Uterus (tissue), 4 donors: ENCODE measurements at places on chromosomes 2 and 18. TPM values are rescaled to one million over a fixed set of nuclear protein-coding genes. Genes with fewer than 3 reads are reported as not detected.

DNA sequence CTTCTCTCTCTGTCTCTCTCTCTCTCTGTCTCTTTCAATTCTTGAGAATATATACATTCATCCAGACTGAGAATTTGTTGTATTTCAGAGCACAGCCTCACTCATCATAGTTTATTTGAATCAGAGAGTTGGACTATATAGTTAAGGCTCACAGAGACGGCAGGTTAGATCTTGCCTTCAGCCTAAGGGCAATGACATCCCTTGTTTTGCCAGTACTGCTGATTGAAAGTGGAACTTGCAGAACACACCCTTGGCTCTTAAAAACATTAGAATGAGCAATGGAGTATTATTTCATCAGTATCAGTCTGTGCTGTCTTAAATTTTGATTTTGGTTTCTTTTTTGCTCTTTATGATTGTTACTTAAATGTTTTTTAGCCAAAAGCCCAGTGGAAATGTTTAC is 62.0 kb upstream of the DSG1 start:
- no peak for DNase-seq

DNA sequence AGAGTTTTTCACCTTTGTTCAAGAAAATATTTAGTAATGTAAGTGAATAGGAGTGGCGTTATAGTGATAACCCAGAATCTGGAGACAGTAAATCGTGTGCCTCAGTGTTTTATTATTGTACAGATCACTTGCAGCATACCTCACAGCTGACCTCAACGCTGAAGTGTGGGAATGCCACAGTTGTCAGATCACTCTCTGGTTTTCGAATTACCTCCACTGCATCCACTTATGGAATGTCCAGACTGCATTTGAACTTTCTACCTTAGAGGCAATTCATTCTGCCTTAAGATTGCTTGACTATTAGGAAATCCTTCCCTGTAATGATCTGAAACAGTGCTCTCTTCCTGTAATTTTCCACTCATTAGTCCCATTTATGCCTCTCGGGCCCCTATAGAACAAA is 164.5 kb upstream of the ALPP start:
- no peak for DNase-seq

DNA sequence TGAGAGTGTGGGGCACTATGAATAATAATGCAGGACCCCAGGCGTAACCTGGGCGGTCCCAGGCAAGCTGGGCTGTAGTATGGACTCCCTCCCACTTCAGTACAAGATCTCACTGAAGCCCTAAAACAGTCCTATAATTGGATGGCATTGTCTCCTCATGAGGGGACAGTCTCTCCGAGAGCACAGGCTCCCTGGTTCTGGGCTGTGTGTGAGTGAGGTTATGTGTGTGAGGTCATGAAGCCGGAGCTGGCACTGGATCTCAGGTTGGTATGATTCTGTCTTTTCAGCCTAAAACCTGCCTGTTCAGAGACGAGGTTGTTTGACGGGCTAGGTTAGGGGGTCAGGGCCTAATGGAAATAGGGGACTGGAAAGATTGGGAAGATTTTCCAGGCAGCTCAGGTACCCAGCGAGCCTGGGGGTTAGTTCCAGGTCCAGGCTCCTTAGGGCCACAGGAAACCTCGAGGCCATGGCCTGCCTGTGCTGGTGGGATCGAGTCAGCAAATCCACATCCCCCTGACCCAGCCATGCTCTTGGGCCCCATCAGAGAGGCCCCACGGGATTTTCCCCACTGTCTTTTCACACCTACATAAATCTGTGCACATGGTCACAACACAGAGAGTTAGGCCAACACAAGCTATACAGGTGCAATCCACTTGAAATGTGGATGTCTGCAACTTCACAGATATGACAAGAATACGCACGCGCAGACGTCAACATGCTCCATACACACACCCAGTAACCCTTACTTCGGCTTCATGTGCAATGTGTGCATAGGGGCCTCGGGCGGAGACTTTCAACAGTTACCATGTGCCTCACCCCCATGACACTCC is 94.8 kb downstream of the INHBB start:
- no peak for DNase-seq

DNA sequence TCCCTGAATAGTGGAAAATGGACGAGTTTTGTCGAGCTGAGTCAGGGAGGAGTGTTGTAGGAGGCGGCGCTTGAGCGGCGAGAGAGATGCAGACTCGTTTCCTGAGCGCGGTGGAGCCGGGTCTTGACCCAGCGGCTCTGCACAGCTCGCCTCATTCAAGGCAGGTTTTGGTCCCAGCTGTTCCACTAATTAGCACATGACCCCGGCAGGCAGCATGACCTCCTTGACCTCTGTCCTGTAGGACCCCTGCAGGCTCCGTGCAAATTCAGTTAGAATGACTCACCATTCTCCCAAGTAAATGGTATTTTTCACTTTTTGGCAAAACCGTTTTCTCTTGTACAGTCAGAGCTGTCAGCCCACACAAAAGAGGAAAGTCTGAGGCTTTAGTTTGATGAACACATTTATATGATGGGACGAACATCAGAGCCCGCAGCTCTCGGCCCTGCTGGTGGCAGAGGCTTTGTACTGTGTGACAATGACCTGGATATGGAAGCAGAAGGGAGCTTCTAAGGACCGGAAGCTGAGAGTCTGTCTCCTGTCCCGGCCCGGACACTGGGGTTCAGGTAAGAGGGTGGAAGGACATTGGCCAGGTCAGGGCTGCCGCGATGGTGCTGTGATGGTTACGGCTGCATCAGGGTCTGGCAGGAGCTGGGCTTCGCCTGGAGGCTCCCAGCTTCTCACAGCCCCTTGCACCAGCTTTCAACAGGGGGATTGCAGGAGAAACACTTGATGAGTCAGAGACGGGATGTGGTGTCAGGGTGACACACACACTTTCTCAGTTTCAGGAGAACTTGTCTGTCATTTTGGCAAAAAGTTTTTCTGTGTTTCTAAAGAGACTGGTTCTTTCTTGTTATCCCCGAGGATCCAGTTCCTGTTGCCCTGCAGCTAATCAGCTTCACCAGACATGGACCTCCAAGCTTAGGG is 29.9 kb upstream of the ALKAL2 start:
- no peak for DNase-seq

GRCh38 chr2:231390667-231391066 is 4.8 kb upstream of the B3GNT7 start:
- no peak for DNase-seq

DNA sequence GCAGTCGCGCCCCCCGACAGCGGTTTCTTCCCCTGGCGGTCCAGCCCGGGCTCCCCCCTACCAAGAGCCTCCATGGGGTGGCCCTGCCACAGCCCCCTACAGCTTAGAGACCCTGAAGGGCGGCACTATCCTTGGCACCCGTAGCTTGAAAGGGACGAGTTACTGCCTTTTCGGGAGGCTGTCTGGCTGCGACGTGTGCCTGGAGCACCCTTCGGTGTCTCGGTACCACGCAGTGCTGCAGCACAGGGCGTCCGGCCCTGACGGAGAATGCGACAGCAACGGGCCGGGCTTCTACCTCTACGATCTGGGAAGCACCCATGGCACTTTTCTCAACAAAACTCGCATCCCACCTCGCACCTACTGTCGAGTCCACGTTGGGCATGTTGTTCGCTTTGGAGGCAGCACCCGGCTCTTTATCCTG is 475 bp downstream of the SLC4A1AP start:
- DNase-seq, result no peak

DNA sequence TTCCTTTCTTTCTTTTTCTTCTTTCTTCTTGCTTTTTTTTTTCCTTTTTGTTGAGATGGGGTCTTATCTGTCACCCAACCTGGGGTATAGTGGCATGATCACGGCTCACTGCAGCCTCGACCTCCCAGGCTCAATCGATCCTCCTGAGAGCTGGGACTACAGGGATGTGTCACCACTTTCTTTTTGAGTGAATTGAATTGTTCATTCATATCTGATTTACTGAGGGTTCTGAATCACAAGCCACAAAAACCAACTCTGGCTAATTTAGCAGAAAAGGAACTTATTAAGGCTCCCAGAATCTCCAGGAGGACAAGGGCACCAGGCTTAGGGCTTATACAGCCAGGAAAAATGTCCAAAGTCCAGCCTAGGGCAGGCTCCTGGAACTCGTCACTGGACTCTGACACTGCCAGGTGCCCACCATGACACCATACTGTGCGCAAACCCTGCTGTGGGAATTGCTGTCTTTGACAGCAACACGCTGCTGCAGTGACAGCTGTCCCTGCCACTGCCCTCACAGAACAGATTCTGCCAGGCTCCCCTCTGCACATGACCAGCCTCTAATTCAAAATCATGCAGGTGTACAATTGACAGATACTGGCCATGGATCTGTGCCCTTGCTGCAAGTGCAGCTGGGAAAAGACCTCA is 42.9 kb upstream of the EML6 start:
- no peak for DNase-seq

- no peak for DNase-seq
Observed at GRCh38 chr18:13433685-13434084, 215.1 kb downstream of the LDLRAD4 start.

- no peak for DNase-seq
Observed at GRCh38 chr18:62506495-62507143, 16.2 kb upstream of the ZCCHC2 start.

Gene CKAP2L
- total RNA-seq, result not detected

Gene PSTPIP2
- 5.9 TPM for total RNA-seq

Gene DSEL
- total RNA-seq, result 8.8 TPM

Gene SLC5A7
- not detected for total RNA-seq

Gene VRK2
- 30.3 TPM for total RNA-seq

Gene CHAC2
- 5.3 TPM for total RNA-seq
